ENCODE measurements at places on chromosomes 7 and 10.

DNA sequence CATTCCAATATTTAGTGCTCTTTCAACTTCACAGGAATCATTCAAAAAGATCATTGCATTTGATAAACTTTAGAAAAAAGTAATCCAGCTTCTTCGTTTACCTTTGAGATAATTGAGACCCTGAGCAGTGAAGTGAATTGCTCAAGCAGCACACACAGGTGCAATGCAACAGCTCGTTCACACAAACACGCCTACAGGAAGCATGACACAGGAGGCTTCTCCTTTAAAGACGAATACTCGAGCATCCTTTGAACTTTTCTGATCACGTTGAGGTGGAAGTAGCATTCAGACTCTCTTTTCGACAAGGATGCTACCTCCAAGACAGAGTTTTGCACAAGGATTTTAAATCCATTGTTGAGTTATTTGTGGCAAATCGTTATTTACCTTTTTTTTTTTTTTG lies 18.0 kb upstream of the RSU1 start:
- no peak for DNase-seq

GRCh38 chr10:128814782-128815181 lies 652.3 kb upstream of the MGMT start:
- DNase-seq = no peak

- DNase-seq = no peak
These were observed 454.0 kb upstream of the SORCS1 start for GRCh38 chr10:107618504-107618994.

GRCh38 chr10:62502995-62503613 lies 128.9 kb downstream of the ZNF365 start:
- DNase-seq = peak; percentile 15

- no peak for DNase-seq
These were observed 27.1 kb upstream of the NKX6-2 start for GRCh38 chr10:132813001-132813401.

DNA sequence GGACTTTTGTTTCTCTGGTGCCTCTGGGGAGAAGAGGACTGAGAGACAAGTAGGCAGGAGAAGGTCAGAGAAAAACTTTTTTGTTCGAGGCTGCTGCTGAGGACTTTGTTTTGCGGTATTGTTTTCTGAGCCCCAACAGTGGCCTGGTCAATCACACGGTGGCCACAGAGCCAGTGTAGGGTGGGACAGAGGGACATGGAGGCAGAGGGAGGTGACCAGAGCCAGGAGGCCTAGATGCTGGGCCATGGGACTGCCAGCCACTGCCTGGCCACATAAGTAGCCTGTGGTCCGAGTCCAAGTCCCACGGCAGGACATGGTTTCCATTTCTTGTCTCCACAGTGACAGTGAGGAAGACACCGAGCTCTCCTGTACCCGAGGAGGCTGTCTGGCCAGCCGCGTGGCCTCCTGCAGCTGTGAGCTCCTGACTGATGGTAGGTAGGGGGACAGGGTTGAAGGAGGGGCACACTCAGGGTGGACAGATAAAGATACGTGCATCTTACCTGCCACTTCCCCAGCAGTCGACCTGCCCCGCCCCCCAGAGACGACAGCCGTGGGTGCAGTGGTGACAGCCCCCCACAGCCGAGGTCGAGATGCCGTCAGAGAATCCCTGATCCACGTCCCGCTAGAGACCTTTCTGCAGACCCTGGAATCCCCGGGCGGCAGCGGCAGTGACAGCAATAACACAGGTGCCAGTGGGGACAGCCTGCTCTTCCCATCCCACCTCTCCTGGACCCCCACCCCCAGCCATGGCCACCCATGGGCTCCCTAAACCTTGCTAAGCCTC lies 27.5 kb downstream of the SH2B2 start:
- DNase-seq = no peak

- no peak for DNase-seq
These were observed 2.1 kb downstream of the IFIT5 start for GRCh38 chr10:89416465-89416864.

DNA sequence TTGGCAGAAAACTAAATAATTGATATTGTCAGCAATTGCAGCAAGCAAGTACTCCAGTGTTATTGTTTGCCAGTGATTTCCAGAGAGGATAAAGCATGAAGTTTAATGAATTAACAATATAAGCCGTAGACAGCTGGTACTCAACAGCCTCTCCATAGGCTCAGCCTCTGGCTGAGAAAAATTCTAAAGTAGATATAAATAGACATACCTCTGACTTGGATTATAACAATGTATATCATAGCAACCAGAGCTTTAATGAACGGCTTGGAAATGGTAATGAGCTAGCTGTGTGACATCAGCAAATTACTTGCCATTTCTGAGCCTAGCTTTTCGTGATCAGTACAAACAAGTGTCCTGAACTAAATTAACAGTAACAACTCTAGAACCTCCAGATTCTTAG lies 1055.4 kb upstream of the AUTS2 start:
- no peak for DNase-seq

GRCh38 chr7:122070834-122071233 lies 73.2 kb downstream of the AASS start:
- DNase-seq = no peak

DNA sequence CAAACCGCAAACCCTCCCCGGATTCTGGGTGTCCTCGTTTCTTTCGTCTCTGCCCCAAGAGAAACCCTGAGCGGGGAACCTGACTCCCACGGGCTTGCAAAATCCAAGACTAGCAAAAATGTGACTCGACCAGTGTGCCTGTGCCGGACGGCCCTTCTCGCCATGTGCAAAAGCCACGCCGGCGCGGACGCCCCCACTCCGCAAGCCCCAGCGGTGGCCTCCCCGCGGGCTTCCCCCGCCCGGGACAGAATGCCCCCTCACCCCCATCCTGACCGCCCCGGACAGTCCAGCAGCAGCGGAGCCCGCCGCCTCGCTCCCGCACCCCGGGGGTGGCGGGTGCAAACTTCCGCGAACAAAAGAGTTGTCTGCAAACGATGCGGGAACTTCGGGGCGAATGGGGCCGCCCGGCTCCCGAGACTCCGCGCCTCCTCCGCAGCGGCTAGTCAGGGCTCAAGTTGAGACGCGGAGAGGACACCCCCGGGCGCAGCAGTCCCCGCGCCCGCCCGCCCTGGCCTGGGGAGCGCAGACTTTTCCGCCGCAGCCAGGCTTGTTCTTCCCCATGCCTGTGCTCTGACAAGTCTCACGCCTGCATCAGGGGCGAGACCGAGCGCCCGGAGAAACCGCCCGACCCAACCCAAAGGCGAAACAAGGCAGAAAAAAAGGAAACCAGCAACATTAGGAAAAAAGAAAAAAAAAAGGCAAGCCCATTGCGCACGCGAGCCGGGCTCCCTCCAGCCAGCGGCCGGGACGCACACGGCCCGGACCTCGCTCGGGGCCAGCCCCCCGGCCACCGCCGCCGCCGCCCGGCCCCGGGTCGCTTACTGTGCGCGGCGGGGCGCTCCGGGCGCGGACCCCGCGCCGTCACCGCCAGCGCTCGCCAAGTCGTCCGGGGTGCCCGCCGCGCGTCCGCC lies 732 bp downstream of the FAM53B start:
- peak; percentile 32 for DNase-seq

- DNase-seq = no peak
These were observed 369.7 kb downstream of the LRMDA start for GRCh38 chr10:75801121-75801520.

GRCh38 chr7:68663392-68663791 lies 934.9 kb upstream of the AUTS2 start:
- no peak for DNase-seq

- DNase-seq = peak; percentile 46
These were observed 2.0 kb upstream of the KIF11 start for GRCh38 chr10:92590623-92591549.

DNA sequence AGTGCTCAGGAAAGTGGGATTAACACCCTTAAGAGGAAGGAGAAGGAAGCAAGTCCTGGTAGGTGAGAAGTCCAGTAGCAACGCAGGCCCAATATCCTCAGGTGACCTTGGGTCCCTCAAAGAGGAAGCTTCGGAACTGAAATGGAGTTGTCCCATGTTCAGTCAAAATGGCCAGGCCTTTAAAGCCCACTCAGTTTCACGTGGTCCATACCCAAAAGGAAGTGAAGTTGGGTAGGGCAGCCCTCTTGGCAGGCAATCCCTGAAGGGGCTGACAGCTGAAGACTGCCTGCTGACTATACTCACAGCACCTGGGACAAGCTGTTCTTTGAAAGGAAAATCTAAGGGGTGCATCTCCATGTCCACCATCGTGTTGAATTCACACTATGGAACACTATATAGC lies 3.0 kb downstream of the GSAP start:
- DNase-seq = no peak

GRCh38 chr7:34747867-34748727 lies 90.1 kb downstream of the NPSR1 start:
- peak; percentile 96 for DNase-seq

DNA sequence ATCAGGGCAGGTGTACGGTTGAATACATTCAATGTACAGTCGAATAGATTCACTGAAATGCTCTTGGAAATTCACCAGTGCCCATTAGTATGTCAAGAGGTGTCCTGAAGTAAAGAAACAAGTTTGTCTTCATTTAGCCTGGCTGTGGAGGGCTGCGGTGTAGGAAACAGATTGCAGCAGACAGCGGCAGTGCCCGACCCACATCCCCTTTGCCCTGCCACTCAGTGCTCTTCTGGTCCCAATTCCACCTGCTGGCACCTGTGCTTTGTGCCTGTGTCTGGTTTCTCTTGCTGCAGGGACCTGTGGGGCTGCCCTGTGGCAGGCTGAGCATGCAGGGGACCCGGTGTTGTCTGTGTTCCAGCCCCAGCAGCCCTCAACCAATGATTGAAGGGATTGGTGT lies 183.7 kb downstream of the RPS24 start:
- DNase-seq = no peak

GRCh38 chr10:5284311-5285057 lies 80.3 kb upstream of the UCN3 start:
- DNase-seq = peak; percentile 54

DNA sequence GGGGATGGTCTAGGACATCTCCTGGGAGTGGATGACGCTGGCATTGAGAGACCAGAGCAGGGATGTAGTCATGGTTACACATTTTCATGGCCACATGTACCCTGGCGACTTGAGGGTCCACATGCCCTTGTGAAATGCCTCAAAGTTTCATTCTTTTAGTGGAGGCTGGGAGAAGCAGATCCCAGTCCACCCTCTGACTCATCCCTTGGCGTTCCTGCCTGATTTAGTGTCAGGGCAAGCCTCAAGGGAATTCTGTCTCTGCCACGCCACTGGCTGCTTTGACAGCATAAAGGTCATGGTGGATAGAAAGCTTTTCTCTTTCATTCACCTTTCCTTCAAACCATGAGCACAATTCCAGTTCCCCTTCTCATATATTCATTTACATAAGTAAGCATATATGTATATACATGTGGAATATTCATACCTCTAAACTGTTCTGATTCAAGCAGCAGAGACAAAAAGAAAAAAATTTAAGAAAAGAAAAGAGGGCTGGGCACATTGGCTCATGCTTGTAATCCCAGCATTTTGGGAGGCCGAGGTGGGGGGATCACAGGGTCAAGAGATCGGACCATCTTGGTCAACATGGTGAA lies 21.8 kb upstream of the KIF5B start:
- peak; percentile 66 for DNase-seq

DNA sequence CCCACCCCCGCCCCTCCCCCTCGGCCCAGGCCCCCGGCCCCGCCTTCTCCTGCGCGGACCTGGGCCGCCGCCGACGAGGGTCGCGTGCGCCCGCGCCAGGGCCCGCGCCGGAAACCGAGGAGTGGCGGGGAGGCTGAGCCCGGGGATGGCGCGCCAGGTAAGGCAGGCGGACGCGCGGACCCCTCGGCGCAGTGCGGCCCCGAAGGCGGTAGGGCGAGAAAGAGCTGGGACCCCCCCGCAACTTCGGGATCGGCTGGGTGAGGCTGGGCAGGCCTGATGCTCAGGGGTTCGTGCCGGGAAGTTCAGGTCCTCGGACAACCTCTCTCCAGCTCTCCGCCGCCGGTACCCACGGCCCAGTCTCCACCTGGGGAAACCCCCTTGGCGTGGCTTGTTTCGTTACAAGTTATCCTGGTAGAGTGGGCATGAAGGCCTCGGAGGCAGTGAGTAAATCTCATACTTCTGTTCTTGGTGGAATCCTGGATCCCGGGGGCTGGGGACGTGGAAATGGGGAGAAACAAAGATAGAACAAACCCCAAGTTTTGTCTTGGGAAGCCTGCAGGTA lies 58.4 kb downstream of the ZNF467 start:
- DNase-seq = peak; percentile 12

- DNase-seq = no peak
These were observed 42.0 kb upstream of the PCLO start for GRCh38 chr7:83204715-83205114.

- no peak for DNase-seq
These were observed 602.5 kb downstream of the TNS3 start for GRCh38 chr7:46979439-46979838.

GRCh38 chr7:43572516-43573049 lies 10.3 kb upstream of the STK17A start:
- peak; percentile 100 for DNase-seq

DNA sequence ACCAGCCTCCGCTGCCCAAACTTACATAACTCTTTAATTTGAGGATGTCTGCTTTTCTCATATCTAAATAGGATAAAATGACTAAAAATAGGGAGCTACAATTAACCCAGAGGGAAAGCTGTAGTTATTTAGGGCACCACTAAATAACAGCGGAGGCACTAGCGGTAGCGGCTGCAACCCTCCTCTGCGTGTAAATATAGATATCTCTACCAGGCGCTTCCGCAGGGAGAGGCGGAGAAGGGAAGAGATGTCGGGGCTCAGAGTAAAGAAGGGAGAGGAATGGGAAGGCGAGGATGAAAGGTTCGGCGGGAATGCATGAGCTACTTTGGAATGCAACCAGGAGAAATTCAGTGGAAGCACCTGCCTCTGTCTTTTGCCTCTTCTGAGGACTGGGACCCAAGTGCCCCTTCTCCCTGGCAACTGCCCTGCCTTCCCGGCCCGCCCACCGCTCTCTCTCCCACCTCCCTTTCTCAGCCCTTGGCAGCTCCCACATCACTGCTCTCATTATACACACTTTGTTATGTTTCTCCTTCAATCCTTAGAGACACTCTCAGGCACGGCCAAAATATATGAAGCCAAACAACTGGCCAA lies 698.3 kb downstream of the PARD3 start:
- DNase-seq = no peak

- peak; percentile 20 for DNase-seq
These were observed 28.6 kb upstream of the TNPO3 start for GRCh38 chr7:129083525-129083924.

GRCh38 chr10:79047875-79048638 lies 20.7 kb upstream of the ZMIZ1 start:
- DNase-seq = no peak

GRCh38 chr10:106900016-106900652 lies 264.4 kb downstream of the SORCS1 start:
- DNase-seq = no peak

- peak; percentile 20 for DNase-seq
These were observed 3.4 kb downstream of the PRKAG2 start for GRCh38 chr7:151873402-151873965.
